ENCODE measurements at places on chromosomes 5 and 9. TPM values are rescaled to one million over a fixed set of nuclear protein-coding genes. Genes with fewer than 3 reads are reported as not detected.

- DNase-seq = no peak
Observed at GRCh38 chr5:77390221-77390620, 101.9 kb downstream of the WDR41 start.

Gene TDRD7
- 13.9 TPM for total RNA-seq

DNA sequence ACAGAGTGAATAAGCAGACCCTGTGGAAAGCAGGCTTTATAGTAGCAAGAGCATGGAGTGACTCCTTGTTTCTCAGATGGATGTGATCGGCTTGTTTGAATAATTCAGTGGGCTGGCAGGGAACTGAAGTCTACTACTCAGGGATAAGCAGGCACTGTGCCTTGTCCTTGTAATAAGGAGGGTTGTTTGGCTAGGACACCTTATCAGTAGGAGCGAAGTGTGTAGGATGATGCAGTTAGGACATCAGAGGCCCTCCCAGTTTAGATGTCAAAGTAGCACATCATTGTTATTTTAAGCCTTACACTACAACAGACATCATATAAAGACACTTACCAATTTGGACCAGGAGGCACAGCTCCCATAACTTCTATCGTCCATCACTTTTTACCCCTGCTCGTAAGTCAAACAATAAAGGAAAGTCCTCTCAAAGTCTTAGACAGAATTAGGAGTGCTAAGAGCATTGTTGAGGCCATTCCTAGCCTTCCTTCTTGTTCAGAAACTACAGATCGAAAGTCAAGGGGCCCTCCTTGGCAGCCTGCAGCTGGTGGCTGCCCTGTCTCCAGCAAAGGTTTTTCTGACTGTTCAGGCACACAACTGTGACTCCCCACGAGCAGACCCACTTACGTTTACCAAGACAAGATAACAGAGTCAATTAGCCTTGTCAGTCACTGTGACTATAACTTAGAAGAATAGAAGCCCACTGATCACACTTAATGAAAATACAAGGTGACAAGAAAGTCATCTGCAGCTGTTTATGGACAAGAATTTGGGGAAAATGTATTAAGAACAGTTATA lies 218.6 kb downstream of the SNX18 start:
- DNase-seq = no peak

DNA sequence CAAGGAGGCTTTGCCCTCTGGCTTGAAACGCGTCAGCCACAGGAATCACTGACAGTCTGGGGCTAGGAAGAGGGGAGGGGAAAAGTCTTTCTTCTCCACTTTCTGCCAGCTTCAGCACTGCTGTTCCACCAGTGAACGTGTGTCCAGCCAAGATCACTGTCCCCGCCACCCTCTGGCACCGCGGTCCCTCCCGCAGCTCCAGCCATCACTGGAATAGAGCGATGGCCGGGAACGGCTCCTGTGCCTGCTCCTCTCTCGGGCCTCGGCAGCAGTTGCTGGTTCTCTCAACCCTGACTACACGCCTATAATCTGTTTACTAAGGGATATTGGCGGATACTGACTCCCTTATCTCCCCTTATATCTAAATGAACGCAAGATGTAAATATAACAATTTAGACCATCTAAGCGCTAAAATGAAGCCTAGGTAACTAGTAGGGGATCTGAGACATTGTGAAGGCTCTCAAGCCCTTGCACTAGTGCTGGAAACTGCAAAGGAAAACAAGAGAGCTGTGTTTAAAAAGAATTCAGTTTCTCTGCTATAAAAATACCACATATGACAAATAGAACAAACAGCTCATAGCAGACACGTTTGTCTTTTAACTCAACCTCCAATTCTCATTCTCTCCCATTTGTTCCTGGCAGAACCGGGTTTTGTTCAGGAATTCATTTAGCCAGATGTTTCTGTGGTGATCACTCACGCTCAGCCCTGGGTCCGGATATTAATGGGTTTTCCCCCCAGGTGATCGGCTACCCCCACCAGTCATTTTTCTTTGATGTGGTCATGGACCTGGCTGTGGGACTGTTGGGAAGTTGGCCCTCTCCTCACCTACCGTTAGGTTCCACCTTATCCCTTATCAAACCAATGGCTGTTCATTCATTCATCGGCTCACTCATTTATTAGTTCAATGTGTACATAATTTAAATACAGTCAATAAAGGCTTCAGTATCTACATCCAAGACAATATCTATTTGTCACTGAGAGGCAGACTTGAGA lies 149.8 kb downstream of the MED10 start:
- no peak for DNase-seq

All from thoracic aorta (tissue), 2 donors.